ENCODE measurements at places on chromosomes 2 and 18.

GRCh38 chr2:2580341-2580740 is 249.3 kb upstream of the MYT1L start:
- DNase-seq = no peak

- peak; percentile 3 for DNase-seq
Measured at GRCh38 chr2:61090386-61090921, 24.8 kb downstream of the SANBR start.

DNA sequence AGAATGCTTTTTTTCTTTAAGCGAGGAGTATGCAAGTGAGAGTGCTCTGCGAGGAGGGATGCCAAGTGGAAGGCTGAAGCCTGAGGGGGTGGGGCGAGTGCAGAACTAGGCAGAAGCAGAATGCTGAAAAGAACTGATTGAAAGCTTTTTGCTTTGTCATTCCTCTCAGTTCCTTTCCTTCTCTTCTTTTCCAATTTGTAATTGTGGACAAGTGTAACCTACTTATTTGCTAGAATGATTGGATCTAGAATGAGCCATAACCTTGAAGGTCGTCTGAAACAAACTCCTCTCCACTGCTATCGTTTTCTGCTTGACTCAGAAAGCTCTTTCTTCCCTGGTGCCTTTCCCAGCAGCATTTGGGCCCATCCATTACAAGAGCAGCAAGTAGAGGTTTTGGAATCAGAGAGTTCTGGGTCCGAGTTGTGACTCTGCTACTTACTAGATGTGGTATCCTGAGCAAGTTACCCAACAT is 115.3 kb downstream of the METTL8 start:
- no peak for DNase-seq

- DNase-seq = no peak
Measured at GRCh38 chr2:74577448-74577847, 22.9 kb downstream of the DOK1 start.

- DNase-seq = no peak
Measured at GRCh38 chr2:182717416-182717815, 1.4 kb downstream of the DNAJC10 start.

DNA sequence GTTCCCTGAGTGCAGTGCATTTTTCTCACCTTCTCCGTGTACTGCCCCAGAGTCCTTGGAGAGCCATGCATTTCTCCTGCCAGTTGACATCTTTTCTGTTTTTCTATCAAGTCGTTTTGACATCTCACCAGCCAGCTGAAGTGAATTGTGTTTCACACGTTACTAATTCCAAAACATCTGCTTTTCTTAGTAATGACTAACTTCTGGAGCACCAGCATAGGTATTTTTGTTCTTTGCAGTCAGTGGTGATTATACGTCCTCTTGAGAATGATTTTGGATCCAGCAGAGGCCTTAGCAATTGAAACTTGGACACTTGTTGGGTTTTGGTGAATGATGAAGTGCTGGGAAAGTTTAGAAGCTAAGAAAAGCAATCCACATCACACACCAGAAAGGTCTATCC is 112.5 kb downstream of the PIK3C3 start:
- DNase-seq = no peak

DNA sequence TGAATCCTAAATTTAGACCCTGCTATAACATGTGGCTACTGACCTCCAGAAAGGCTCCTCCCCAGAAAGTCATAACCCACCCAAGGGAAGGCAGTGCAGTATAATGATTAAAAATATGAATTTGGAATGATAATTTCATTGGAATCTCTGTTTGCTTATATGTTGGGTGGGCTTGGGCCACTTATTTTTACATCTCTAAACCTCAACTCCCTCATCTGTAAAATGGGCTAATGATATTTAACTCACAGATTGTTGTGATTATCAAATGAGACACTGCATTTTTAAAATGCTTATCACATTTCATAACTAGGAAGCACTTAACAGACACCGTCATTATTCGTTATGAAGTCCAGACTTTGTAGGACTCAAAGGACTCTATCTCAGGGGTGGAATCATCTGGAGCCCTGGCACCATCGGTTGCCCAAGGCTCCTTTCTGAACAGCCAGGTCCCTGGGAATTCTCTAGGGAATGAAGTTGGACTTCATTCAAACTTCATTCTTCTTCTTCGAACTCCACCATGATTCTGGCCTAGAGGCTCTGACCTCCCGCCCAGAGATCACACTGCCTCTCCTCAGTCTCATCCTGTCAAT is 33.1 kb upstream of the RMDN2 start:
- DNase-seq = no peak

GRCh38 chr2:144233317-144233716 is 286.6 kb downstream of the ZEB2 start:
- no peak for DNase-seq

DNA sequence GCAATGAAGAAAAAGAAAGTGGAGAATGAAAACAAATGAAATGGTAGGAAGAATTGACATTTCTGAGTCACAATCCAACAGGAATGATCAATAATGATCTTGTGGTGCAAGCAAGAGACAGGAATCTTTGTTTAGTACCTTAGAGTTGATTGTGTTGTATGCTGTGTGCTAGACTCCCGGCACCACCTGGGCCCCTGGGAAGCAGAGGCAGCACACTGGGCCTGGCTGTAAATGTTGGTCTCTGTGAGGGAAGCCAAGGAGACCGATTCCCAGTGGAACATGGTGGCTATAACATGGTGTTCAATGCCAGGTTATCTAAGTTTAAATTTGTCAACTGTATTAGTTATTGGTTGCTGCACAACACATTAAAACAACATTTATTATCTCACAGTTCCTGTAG is 9.8 kb upstream of the CWC22 start:
- no peak for DNase-seq

GRCh38 chr18:34801774-34802173 is 91.7 kb downstream of the DTNA start:
- no peak for DNase-seq

GRCh38 chr2:191318037-191318728 is 73.0 kb downstream of the MYO1B start:
- DNase-seq = no peak

GRCh38 chr2:30095402-30095801 is 51.4 kb upstream of the YPEL5 start:
- no peak for DNase-seq

DNA sequence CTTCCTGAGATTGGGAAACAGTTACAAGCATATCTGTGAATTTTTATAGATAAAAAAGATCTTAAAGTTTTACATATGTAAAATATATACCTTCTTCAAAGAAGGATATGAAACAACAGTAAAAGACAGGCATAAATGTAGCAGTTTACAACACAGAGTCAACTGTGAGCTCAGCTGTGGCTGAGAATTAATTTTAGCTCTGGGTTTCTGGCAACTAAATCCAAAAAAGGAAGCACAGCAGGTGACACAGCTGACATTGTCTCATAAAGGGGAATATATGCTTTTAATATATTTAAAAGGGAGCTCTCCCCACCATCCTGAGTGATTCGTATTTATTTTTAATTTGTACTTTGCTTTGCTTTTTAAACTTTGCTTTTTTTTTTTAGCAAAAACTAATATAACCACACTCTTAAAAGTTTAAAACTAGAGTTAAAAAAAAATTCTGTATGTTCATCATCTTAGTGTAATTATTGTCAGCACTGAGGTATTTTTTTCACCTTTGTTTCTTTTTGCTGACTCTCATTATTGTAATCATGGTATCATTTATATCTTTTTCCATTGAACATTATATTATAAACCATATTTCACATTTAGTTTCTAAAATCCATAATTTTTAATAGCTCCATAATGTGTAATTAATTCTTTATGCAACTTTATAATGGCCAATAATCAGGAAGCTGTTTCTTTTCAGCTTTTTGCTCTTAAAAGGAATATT is 6.7 kb downstream of the TUBB6 start:
- DNase-seq = no peak

GRCh38 chr2:47662552-47662951 is 120.4 kb upstream of the MSH6 start:
- no peak for DNase-seq

- DNase-seq = no peak
Measured at GRCh38 chr2:112805542-112805941, 21.2 kb upstream of the IL1A start.

- no peak for DNase-seq
Measured at GRCh38 chr2:105777506-105778055, 32.9 kb downstream of the NCK2 start.

- DNase-seq = no peak
Measured at GRCh38 chr18:73431620-73432019, 563.8 kb upstream of the NETO1 start.

DNA sequence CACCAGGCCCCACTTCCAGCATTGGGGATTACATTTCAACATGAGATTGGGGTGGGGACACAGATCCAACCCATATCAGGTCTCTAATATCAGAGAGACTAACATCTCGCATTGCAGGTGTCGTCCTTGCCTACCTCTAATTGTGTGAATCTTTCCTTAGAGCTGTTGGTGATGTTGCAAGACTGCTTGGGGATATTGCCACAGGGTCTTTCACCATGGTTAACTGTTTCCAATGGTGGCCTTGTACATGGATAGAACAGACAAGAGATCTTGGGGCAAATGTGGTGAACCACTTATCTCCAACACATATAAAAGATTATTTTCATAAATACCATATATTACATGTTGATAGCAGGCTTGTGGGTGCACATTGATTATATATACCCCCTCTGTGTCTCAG is 270.3 kb upstream of the LINC00305 start:
- DNase-seq = no peak

GRCh38 chr18:79816981-79817606 is 19.4 kb downstream of the KCNG2 start:
- no peak for DNase-seq

DNA sequence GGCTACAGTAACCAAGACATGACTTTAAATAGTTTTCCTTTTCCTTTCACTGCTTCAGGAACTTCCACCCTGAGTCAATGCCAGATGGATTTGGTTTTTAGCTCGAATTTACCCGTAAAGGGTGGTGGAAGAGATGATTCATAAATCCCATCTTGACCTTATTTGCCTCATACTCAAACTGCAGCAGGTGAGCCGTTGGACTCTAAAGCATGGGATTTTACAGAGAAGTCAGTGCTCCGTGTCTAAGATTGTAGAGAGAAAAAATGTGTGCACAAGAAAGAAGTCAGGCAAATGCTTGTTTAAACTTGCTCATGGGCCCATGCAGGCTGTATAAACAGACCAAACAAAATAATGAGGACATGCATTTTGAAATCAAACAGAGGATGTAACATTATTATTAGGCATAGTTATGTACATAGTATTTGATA is 369.7 kb upstream of the TRIB2 start:
- no peak for DNase-seq

DNA sequence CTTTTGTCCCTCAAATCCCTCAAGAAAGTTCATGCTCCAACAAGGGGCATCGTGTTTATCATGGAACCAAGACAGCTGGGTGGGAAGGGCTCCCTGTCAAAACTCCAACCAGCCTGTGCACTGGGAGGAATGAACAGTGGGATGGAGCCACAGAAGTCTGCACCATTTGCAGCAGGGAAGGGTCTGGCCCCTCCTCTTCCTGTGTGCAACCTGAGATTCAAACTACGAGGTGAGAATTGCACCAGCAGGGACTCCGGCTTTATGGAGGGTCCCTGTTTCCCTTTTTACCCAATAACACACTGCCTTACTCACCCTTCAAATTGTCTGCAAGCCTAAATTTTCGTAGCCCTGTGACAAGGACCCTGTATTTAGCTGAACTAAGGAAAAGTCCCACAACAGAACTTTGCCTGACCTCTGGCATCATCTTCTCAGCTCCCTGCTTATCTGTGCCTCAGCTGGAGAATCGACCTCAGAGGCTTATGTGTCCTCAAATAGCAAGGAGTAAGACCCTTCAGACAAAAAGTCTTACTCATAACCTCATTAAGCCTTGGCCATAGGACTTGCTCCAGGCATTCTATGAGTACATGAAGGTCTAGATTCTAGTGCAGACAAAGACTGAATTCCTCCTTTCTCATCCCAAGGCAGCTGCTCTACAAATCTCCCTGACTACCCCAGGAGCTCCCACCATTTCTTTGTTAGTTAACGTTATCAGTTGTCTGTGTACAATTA is 178.3 kb upstream of the SERPINE2 start:
- DNase-seq = no peak

- no peak for DNase-seq
Measured at GRCh38 chr2:105790461-105791149, 45.9 kb downstream of the NCK2 start.

- DNase-seq = no peak
Measured at GRCh38 chr2:127951026-127951425, 65.3 kb upstream of the AMMECR1L start.

DNA sequence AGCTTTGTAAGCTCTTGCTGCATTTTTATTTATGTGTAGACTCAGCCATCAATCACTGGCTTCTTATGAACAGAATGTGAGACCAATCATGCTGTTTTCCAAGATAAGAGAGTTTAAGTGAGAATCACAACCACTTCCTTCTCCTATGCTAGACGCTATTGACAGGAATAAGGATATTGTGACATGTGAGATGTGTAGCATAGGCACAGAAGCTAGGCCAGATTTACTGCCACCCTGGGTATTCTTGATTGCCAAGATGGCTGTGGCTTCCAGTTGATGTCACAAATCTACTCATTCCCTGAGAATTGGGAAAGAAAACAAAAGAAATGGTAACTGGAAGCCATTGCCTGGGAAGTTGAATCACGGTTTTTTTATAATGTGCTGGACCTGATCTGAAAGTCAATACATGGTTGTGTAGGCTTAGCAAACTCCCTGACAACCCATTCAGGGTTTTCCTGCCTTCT is 49.9 kb downstream of the RAB27B start:
- no peak for DNase-seq

DNA sequence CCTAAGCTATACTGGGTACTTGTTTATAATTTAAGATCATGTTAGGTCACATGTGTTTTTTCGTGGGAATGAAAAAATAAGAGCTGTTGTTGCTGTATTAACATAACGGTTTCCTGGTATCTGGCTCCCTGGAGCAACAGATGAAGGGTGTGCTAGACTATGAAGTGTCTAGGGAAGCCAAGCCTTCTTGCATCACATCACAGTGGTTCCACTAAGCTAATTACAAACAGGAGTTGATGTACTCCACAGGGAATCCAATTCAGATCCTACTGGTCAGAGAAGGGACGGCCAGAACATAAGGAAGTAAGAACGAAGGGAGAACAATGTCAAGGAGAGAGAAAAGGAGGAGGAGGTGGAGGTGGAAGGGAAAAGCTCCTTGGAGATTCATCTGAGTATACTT is 193.0 kb upstream of the CYP26B1 start:
- DNase-seq = no peak

DNA sequence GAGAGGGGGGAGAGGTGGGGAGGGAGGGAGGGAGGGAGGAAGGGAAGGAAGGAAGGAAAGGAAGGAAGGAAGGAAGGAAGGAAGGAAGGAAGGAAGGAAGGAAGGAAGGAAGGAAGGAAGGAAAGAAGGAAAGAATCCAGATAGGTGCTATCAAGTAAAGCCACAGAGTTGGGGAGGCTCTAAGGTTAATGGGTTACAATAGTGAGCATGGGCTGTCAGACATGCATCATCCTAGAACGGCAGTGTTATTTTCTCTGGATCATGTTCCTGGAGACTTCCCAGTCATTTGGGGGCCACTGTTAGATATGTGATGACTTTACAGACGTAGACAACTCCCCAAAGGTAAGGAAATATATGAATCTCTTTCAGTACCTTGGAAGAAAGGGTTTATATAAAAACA is 31.1 kb downstream of the CDK15 start:
- DNase-seq = no peak

All from AG04449 (cell line).